ENCODE measurements at places on chromosomes 1 and 21. TPM values are rescaled to one million over a fixed set of nuclear protein-coding genes. Genes with fewer than 3 reads are reported as not detected.

DNA sequence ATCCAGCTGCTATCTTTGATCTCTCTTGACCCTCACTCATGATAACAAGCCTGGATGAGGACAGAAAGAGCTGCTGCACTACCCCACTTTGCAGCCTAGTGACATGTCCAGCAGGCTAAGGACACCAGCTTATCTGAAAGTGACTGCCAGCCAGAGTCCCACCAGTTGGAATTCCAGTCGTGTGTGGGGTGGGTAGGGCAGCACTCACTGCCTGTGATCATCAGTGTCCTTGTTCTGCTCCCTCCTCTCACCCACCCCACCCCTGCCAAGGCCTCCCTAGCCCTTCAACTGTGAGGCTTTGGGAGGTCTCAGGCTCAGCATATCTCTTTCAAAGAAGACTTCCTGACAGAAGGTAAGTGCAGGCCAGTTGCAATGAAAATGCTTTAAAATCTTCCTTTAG, 15.5 kb upstream of the NMNAT2 start:
- peak; percentile 81 for DNase-seq

GRCh38 chr1:202860744-202861419, 28.1 kb downstream of the RABIF start:
- peak; percentile 85 for DNase-seq

GRCh38 chr1:46492269-46492853, 2.7 kb downstream of the DMBX1 start:
- no peak for DNase-seq

C1orf74 gene
- 3.6 TPM for total RNA-seq

FCRL6 gene
- total RNA-seq = not detected

LINGO4 gene
- not detected for total RNA-seq

GRCh38 chr1:3674100-3675094, 22.1 kb downstream of the TP73 start:
- DNase-seq = no peak

GRCh38 chr1:109782927-109783326, 19.2 kb upstream of the EPS8L3 start:
- no peak for DNase-seq
